Activated T-cell treated with anti-CD3 and anti-CD28 coated beads for 48 hours (primary cell): ENCODE measurements at places on chromosomes 3 and 15.
A peak's percentile ranks its signal among the peaks of the same experiment; 100 is the strongest.

DNA sequence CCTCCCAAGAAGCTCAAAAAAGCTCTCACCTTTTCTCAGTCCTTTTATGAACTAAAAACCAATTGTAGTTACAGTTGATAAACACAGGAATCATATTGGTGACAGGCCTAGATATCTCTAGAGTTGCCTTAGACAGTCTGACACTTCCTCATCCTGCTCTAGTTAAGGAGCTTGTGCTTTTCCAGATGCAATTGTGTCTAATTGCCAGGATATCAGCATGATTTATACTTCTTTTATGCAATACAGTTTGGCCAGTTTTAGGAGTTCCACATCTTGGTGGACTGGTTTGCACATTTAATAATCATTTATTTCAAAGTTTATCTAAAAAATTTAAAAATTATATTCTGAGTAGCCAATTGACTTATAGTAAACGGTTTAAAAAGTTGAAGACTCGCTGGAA is 95.7 kb downstream of the DUT start:
- DNase-seq, result no peak

DNA sequence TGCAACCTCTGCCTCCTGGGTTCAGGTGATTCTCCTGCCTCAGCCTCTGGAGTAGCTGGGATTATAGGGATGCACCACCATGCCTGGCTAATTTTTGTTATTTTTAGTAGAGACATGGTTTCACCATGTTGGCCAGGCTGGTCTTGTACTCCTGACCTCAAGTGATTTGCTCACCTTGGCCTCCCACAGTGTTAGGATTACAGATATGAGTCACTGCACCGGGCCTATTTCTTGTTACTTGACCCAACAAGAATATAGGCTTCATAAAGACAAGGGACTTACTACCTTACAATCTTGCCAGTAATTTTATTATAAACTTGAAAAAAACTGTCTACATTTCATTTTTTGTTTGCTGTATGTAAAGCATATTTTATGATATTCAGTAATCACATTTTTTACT is 21.4 kb upstream of the ZBTB47 start:
- no peak for DNase-seq

DNA sequence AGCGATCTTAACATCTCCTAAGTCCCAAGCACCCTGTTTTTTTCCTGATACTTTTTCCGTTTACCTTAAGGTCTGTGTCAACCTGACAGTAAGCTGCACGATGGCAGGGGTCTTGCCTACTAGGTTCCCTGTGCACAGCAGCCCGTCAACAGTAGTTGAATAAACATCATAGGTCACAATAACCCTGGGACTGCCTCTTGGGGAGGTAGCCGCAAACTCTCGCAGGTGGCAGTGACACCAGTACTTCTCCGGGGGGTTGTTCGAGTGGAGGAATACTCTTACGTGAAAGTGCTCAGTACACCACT is 365 bp upstream of the PDCD6IP start:
- no peak for DNase-seq

DNA sequence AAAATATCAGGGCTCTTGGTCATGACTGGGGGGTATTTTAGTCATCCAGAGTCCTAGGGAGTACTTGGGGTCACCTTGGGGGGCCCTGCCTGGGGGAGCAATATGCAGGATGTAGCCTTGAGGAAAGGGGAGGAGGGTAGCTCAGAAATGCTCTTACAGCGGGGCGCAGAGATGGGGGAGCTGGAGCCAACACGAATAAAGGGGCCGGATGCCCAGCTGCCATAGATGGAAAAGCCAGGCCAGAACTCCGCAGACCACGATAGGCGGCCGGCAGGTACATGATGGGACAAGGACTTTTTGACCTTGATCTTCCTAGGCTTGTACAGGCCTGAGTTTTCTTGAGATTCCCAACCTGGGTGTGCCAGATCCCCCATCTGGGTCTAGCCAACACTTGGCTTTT is 47.7 kb upstream of the SLC6A1 start:
- no peak for DNase-seq

GRCh38 chr3:193767353-193768069 is 174.5 kb downstream of the OPA1 start:
- DNase-seq, result no peak

GRCh38 chr3:107392549-107393165 is 15.4 kb downstream of the CCDC54 start:
- DNase-seq, result no peak

- no peak for DNase-seq
Observed at GRCh38 chr3:13236557-13237173, 163.4 kb upstream of the IQSEC1 start.

GRCh38 chr3:136120373-136121348 is 75.5 kb downstream of the MSL2 start:
- no peak for DNase-seq

- DNase-seq, result no peak
Observed at GRCh38 chr3:62246094-62246493, 127.3 kb downstream of the FEZF2 start.

GRCh38 chr15:91055548-91056331 is 33.3 kb upstream of the VPS33B start:
- DNase-seq, result peak; percentile 23

- no peak for DNase-seq
Observed at GRCh38 chr15:96500508-96500907, 170.0 kb downstream of the NR2F2 start.

DNA sequence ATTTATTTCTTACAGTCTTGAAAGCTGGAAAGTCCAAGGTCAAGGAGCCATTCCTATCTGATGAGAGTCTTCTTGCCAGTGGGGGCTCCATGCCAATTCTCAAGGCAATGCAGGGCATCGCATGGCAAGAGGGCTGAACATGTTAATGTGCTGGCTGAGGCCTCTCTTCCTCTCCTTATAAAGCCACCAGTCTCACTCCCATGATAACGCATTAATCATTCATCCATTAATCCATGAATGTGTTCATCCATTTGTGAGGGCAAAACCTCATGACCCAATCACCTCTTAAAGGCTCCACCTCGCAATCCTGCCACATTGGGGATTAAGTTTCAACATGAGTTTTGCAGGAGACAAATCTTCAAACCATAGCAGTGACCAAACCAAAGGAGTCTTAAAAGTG is 118.3 kb downstream of the PROS1 start:
- no peak for DNase-seq

DNA sequence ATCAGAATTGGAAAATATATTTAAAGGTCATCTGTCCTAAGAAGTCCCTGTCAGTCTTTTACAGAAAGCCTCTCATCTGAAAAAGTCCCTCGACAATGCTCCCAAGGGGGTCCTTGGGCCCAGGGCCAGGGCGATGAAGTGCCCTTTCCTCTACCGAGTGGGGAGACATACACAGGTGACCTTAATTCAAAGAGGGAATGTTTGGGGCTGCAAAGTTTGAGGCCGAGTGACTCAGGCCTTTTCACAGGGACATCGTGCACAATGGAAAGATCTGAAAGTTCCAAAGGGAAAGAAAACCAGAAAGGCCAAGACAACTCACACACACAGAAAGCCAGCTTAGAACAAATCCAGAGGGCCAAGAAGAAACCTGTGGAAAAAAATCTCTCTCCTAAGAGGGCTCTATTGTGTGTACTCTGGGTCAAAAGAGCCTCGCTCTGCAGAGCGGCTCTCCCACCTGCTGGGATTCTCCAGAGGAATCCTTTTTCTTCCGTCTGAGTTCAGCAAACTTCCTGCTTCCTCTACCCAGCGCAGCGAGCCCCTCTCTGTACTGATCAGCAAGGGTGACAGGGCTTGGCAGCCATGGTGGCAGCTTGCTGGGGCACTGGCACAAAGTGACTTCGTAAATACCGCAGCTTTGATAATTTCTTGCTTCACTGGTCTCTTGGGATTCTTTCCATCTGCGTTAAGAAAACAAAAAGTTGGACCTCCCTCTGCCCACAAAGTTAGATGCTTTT is 259.1 kb downstream of the OPA1 start:
- no peak for DNase-seq

DNA sequence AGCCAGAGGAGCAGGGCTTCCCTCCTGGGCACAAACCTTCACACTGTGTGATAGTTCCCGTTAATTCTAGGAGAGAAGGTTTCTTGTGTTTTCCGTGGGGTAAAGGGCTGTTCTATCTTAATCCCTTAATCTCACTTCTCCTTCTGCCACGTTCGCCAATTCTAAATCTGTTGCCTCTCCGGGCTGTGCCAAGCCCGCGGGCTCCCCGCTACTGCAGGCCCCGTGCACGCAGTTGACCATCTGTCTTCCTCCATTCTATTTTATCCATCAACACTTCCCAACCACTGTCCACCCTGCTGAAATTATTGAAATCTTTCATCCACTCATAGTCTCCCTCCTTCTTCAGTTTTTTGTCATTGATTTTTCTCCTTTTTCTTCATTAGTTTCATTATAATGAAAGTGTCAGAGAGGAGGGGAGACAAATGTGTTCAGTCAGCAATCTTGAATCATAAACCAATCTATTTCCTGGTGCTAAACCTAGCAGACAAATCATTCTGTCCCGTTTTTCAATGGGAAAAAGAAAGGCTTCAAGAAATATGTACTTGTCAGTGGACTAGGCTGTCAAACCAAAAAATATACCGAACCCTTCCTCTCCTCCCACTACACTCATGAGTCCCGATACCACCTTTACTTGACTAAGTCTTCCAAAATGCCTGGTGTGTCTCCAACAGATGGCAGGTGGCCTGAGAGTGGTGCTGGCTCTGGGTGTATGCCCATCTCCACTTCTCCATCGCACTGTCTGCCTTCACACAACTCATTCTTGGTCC is 39.6 kb downstream of the SLCO2A1 start:
- DNase-seq, result no peak

DNA sequence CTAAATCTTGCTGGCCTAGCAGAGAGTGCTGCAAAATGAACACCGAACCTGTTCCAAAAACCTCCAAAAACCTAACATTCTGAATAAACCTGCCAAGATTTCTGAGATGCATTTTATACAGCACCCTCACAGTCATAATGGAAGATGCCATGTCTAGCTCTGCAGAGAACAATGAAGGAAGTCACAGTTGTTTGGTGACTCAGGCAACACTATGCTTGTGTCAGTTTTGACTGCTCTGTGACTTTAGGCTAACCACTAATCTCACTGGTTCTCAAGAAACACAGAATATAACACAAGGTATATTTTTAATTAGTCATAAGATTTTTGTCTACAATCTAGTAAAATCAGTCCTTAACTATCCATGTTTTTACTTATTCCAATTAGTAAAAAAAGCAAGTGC is 606.6 kb downstream of the TBL1XR1 start:
- DNase-seq, result no peak

GRCh38 chr3:196235452-196236122 is 19.3 kb downstream of the SLC51A start:
- no peak for DNase-seq

GRCh38 chr15:26358708-26359107 is 414.2 kb downstream of the GABRB3 start:
- DNase-seq, result no peak

GRCh38 chr3:133042778-133043177 is 4.6 kb downstream of the TMEM108 start:
- no peak for DNase-seq

- no peak for DNase-seq
Observed at GRCh38 chr3:58063022-58063815, 55.0 kb downstream of the FLNB start.

DNA sequence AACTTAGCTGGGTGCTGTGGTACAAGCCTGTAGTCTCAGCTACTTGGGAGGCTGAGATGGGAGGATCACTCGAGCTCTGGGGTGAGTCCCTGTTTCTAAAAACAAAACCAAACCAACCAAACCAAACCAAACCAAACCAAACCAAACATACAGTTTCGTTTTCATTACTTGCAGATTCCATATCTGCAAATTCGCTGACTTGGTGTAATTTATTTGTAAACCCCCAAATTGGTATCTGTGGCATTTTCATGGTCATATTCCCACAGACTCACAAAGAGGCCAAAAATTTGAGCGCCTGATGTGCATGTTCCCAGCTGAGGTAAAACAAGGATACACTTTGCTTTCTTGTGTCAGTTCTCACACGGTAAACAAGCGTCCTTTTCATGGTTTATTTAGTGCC is 1138.3 kb downstream of the ROBO1 start:
- no peak for DNase-seq

DNA sequence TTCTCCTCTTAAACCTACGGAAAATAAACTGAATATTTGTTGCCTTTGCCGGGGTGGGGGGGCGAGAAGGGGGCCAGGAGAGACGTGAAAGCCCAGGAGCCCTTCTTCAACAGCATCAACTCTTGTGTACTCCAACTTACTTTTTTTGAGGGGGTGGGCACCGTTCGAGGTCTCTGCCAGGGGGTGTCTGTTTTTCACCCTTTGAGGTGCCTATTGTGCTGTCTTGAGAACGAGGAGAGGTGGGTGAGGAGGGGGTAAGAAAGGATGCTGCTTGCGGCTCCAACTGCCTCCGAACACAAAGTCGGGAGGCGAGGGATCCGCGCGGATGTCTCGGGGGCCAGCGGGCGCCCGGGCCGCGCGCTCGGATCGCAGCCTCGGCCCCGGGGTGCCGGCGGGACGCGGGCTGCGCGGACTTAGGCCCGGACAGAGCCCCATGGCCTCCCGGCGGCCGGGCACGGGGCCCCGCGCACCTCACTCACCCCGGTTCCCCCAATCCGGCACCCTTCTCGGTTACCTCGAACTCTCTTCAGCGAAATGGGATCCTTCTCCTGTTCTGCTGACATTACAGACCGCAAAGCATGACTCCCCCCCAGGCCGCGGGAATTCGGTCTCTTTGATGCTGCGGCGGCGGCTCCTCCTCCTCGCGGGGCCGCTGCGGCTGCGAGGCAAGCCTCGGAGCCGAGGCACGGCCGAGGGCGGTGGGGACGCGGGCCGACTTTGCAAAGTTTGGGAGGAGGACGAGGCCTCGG is 650 bp downstream of the PYGO1 start:
- DNase-seq, result no peak

DNA sequence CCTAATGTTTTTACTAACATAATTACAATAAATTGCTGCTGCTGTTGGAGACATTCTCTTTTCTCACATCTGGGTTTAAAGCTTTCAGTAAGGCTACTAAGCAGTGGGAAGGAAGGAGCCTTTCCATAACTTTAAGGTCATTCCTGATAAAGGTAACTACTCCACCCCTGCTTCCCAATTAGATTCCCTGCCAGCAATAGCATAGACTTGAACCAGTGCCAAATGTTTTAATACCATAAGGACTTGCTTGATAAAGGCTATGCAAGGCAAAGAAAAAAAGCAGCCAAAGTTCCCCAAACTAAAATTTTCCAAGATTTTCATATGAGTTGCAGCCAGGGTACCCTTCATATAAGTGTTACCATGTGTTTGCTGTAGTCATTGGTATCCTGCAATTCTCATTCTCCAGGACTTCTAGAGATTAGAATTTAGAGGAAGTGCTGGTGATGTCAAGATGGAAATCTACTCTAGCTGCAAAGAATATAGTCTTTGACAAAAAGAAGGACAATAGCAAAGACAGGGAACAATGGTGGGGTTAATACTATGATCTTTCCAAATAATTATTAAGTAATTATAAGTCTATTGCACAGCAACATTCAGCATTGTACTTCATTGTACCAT is 106.1 kb downstream of the FILIP1L start:
- no peak for DNase-seq

- no peak for DNase-seq
Observed at GRCh38 chr15:41965441-41966413, 6.6 kb downstream of the EHD4 start.

GRCh38 chr15:75058127-75058905 is 34.9 kb downstream of the PPCDC start:
- no peak for DNase-seq
